ENCODE measurements at places on chromosomes 4 and X.

DNA sequence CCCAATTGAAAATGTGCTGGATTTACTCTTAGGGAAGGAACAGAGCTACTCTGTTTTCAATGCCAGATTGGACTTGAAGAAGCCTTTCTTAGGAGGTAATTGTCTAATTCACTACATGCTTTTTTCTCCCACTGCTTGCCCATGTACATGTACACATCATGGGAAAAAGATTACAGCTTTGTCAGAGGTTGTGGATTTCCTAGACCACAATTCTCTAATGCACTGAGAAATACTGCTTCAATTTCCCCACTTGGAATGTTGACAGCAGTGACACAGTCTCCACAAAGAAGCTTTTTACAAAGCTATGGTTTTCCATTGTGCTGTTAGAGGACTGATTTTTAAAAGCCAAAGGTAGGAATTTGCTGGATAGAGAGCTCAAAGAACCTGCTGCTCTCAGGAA, 19.5 kb downstream of the ZAR1 start:
- no peak for DNase-seq

GRCh38 chr4:6733358-6734164, 17.6 kb downstream of the BLOC1S4 start:
- DNase-seq, result no peak

DNA sequence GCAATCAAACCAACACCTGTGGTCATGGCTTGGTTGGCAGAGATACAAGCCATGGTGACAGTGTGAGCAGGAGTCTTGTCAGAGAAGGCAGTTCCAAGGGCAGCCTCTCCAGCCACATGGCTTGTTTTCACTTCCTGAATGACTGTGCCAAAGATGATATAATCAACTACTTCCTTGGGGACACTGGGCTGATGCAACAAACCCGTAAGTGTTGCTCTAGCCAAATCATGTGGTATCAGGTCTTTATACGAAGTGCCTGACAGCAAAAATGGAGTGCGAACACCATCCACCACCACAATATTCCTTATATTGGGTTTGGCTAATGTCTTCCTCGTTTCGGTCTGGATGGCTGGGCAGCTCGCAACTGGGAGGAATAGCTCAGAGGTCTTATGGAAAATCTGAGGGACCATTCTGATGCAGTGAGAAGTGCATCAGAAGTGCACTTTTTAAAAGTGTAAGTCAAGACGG, 922.0 kb downstream of the NLGN4X start:
- DNase-seq, result no peak

DNA sequence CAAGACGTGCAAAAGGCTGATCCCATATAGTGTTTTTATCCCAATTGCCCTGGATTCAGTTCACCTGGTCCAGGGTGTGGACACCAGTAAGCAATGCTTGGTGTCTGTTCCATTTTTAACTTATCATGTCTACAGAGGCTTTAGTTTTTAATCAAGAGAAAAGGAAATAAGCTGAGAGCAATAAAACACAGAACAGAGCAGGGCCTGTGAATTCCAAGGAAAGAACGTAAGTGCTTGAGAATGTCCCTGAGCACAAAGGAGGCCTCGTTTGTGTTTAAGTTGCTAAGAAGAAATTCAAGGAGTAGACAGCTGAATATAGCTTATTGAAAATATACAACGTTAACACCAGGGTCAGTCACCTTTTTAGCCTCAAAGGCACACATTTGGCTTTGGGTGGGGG, 191.3 kb downstream of the GPC3 start:
- no peak for DNase-seq

DNA sequence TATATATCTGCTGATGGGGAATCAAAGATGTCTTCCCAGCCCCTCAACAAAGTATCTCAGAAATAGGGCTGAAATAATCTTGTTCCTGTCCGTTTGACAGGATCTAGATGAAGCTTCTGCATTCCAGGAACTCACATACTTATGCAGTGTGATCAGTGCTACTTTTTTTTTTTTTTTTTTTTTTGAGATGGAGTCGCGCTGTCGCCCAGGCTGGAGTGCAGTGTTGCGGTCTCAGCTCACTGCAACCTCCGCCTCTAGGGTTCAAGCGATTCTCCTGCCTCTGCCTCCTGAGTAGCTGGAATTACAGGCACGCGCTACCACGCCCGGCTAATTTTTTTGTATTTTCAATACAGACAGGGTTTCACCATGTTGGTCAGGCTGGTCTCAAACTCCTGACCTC, 36.4 kb downstream of the DHX15 start:
- no peak for DNase-seq

GRCh38 chrX:103663981-103664762, 22.3 kb downstream of the MORF4L2 start:
- no peak for DNase-seq

- no peak for DNase-seq
Measured at GRCh38 chr4:113331811-113332210, 282.4 kb downstream of the ANK2 start.

GRCh38 chr4:152045807-152046571, 285.2 kb upstream of the GATB start:
- DNase-seq, result no peak

DNA sequence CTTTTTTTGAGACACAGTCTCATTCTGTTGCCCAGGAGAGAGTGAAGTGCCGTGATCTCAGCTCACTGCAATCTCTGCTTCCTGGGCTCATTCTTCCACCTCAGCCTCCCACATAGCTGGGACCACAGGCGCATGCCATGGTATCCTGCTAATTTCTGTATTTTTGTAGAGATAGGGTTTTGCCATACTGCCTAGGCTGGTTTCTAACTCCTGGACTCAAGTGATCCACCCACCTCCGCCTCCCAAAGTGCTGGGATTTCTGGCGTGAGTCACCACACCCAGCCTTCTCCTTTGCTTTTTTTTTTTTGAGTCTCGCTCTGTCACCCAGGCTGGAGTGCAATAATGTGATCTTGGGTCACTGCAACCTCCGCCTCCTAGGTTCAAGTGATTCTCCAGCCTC, 94.1 kb downstream of the PDS5A start:
- no peak for DNase-seq

- DNase-seq, result no peak
Measured at GRCh38 chr4:120331486-120332370, 265.1 kb upstream of the MAD2L1 start.

DNA sequence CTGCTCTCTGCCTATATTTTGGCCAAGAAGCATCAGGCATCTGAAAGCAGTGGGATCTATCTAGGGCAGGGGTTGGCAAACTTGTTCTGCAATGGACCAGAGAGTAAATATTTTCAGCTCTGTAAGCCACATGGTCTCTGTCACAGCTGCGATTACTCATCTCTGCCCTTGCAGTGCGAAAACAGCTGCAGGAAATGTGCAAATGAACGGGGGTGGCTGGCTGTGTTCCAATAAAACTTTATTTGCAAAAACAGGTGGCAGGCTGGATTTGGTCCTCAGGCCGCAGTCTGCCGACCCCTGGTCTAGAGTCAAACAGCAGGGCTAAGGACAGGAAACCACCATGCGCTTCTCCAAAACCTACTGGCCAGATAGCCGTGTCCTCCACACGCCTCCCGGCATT, 48.6 kb downstream of the ACOX3 start:
- no peak for DNase-seq

GRCh38 chr4:56434599-56435139, 746 bp downstream of the PPAT start:
- no peak for DNase-seq

- no peak for DNase-seq
Measured at GRCh38 chr4:134708616-134709015, 507.0 kb upstream of the PABPC4L start.

GRCh38 chr4:156838761-156839160, 132.8 kb downstream of the PDGFC start:
- DNase-seq, result no peak

DNA sequence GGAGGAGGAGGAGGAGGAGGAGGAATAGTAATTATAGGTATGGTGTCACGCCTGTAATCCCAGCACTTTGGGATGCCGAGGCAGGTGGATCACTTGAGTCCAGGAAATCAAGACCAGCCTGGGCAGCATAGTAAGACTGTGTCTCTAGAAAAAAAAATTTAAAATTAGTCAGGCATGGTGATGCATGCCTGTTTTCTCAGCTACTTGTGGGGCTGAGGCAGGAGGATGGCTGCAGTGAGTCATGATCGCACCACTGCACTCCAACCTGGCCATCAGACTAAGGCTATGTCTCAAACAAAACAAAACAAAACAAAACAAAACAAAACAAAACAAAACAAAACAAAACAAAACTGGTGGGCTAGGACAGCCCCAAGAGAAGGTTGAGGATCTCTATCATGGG, 3.0 kb downstream of the STARD8 start:
- DNase-seq, result no peak

- DNase-seq, result no peak
Measured at GRCh38 chr4:40723728-40724127, 26.0 kb upstream of the NSUN7 start.

DNA sequence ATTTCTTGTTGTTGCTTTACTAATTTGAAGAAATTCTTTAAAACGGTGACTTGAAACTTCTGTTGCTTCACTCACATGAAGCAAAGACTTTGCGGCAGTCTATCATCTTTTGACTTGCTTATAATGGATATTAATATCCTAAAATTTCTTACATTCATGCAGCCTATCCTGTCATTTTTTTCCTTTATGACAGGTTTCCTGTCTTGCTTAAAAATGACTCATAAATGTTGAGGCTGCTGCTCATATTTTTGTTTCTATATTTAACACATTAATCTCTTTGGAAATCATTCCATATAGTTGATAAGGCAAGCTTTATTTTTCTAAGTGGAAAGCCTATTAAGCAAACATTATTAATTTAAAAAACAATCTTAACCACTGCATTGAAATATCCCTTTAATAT, 176.6 kb upstream of the GALNTL6 start:
- DNase-seq, result no peak

DNA sequence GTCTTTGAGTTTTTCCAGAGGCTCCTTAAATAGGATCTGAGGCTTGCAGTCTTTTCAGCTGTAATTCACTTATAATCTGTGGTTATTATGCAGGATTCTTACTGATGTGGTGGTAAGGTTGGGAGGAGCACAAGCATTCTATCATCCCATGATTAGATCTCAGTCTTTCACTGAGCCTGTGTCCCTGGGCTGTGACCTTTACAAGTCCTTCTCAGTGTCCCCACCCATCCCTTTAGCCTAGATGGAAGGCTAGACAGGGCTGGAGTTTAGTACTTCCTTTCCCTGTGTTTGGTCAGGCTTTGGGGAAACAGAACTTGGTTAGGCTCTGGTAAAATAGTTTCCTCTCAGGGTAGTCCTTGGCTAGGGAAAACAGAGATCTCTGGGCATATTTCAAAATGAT, 17.1 kb upstream of the NKAP start:
- DNase-seq, result no peak

GRCh38 chr4:83252782-83253405, 31.7 kb downstream of the COQ2 start:
- DNase-seq, result peak; percentile 26

GRCh38 chrX:129512409-129512808, 10.9 kb downstream of the SMARCA1 start:
- DNase-seq, result no peak

DNA sequence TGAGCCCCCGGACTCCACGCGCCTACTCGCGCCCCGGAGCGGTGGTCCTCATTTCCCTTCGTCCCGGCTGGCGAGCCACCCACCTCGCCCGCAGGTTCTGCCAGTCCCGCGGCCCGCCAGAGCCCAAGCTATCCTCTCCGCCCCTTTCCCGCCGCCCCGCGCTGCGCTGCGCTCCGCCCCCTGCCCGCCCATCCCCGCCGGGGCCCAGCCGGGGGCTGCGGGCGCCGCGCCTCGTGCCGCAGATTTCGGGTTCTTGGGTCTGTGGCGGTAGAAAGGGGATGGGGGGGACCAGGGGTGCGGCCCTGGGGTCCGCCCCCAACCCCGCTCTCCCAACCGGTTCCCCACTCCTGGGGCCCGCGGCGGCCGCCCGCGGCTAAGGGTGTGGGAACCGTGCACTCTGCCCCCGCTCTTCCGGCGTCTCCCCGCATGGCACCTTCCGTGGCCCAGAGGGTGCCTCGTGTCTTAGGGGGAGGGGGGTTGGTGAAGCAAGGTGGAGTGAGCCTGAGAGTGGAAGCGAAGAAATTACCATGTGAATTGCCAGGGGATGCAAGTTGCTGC, 650.8 kb upstream of the DIPK2B start:
- DNase-seq, result no peak

- no peak for DNase-seq
Measured at GRCh38 chrX:53374222-53374820, 48.1 kb downstream of the SMC1A start.

DNA sequence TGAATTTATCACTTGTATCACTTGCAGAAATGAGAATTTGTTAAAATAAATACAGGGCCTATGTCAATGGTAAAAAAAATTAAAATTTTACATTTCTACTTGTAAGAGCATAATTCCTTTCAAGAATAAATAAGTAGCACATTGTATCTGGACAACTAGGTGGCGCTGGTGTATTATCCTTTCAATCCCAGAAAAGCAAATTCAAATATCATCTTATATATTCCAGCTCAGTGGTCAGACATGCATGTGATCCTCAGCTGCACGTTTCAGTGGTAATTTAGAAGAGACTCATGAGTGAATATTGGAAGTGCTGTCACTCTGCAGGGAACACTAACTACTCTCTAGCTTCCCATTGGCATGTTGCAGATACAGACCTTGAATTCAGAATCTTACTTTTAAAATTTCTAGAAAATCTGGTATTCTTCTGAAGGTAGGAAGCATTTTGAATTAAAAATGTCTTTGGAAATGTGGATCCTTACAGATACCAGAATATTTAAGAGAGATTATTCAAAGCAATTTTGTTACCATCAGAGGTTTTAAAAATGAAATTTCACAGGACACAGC, 1414.7 kb upstream of the TENM3 start:
- DNase-seq, result no peak

GRCh38 chr4:184350213-184350817, 124.0 kb downstream of the IRF2 start:
- no peak for DNase-seq

- no peak for DNase-seq
Measured at GRCh38 chr4:113232194-113232593, 182.7 kb downstream of the ANK2 start.

- DNase-seq, result peak; percentile 72
Measured at GRCh38 chr4:84966382-84967242, at the start of gene WDFY3. TSS of gene WDFY3 (minus strand) at chr4:84966690. CDS start at chr4:84860591, 106,099 bp downstream.

Data from substantia nigra (tissue), 51 donors.